Sigmoid colon (tissue), 7 donors: ENCODE measurements at places on chromosomes 4 and X. TPM values are rescaled to one million over a fixed set of nuclear protein-coding genes. Genes with fewer than 3 reads are reported as not detected.

PAGE5 gene
- not detected for total RNA-seq

DNA sequence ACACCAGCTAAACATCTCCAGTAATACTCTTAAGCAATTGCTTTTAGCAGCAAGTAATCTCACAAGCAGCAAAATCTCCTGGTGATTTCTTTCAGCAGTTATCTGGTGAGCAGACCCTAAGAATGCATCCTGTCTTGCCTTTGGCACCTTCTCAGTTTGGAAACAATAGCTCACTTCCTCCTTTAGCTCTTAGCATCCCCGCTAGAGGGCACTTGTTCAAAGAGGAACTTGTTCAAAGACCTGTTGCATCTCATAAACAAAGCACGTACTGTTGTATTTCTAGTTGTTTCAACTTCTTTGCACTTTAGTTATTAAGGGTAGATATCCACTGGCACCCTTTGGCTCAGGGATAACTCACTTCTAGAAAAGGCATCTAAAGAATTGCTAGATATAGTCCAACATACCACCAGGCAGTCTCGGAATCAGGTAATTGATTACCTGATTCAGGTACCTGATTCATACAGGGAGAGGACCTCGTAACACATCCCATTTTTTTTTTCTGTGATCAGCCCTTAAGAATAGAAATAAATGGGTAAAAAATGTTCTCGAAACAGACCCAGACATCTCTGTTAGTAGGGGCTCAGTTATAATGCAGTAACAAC lies 81.9 kb upstream of the QRFPR start:
- DNase-seq, result no peak

DNA sequence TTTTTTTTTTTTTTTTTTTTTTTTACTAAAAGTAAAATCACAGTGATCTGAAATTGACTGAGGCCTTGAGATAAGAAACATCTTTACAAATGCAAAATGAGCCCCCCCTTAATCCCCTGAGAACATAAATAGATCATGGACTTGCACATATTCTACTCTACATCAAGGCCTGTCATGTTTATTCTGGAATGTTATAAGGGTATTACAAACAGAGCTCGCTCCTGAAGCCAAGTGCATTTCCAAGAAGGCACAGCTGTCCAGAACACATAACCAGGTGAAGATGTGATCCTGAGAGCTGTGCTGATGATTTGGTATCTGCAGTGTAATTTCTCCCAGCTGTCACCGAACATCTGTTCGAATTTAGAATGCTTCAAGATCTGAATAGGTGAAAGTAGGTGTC lies 384.5 kb downstream of the GPAT3 start:
- DNase-seq, result no peak

PDGFC gene
- 28.2 TPM for total RNA-seq

DNA sequence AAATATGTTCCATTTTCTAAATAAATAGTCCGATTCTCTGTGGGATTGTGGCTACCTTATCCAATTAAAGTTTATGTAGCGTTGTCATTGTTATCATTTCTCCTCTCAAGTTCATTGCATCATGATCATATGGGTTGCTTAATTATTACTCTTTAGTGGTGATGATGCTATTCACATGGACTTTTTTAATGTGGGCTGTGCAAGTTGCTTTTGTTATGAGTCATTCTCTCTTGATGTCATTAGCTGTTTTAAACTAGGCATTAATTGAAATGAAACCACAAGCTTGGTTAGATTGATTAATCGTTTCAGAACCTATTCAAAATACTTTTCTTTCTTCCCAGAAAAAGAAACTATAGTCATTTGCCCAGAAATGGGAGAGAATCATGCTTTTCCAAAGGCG lies 38.2 kb downstream of the NHS start:
- no peak for DNase-seq

GRCh38 chr4:139175646-139176301 lies 1.2 kb downstream of the ELF2 start:
- no peak for DNase-seq

GRCh38 chrX:106391284-106391911 lies 220.4 kb upstream of the RADX start:
- no peak for DNase-seq

SYTL5 gene
- total RNA-seq, result not detected

- DNase-seq, result no peak
Measured at GRCh38 chr4:150215601-150216000, 137.4 kb downstream of the DCLK2 start.

GRCh38 chrX:13487731-13488505 lies 81.5 kb upstream of the EGFL6 start:
- peak; percentile 64 for DNase-seq

DNA sequence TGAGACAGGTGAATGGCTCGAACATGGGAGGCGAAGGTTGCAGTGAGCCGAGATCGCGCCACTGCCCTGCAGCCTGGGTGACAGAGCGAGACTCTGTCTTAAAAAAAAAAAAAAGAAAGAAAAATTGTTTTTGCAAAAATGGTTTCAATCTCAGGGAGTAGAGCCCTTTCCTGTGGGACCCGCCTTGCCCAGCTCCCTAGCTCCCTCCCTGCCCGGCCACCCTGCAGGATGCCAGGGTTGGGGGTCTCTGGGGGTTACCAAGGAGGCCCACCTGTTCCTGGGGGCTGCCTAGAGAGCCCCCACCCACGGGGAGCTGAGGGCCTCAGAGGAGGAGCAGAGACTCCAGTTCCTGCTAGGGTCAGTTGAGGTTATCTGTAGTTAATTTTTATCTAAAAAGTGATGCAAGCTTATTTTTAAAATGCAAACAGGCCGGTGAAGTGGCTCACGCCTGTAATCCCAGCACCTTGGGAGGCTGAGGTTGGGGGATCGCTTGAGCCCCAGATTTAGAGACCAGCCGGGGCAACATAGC lies 18.7 kb upstream of the PLCXD1 start:
- DNase-seq, result peak; percentile 44

AKAP14 gene
- total RNA-seq, result not detected

DNA sequence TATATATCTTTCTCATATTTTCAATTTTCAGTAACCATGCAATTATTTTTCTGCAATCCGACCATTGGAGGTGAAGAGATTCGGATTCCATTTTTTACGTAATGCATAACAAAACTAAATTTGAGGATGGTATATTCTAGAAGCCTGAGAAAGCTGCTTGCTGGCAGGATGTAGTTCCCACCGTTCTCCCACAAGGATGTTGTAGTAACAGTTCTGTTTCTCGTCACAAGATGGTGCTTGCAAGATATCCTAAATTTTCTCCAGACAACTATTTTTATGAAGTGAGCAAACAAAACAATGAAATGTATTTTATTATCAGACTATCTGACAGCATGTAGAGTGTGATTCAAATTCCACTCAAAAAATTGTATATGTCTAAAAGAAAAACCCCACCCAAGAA lies 10.7 kb downstream of the PWWP3B start:
- DNase-seq, result no peak

GRCh38 chr4:53349091-53349491 lies 16.8 kb downstream of the SCFD2 start:
- DNase-seq, result no peak

DNA sequence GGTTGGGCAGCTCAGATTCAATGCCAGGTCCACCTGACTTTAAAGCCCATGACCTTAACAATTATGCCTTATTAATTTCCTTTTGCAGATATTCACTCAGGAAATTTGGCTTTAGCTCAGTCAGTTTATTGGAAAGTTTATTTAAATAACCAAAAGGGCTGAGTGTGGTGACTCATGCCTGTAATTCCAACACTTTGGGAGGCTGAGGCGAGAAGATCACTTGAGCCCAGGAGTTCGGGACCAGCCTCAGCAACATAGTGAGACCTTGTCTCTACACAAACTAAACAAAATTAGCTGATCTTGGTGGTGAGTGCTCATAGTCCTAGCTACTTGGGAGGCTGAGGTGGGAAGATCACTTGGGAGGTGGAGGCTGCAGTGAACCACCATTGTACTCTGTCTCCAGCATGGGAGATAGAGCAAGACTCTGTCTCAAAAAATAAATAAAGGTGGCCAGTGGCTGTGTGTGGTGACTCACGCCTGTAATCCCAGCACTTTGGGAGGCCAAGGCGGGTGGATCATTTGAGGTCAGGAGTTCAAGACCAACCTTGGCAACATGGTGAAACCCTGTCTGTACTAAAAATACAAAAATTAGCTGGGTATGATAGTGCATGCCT lies 43.3 kb downstream of the RHOH start:
- no peak for DNase-seq

TCEAL6 gene
- total RNA-seq, result 1.8 TPM

HEPH gene
- total RNA-seq, result 84.2 TPM

DNA sequence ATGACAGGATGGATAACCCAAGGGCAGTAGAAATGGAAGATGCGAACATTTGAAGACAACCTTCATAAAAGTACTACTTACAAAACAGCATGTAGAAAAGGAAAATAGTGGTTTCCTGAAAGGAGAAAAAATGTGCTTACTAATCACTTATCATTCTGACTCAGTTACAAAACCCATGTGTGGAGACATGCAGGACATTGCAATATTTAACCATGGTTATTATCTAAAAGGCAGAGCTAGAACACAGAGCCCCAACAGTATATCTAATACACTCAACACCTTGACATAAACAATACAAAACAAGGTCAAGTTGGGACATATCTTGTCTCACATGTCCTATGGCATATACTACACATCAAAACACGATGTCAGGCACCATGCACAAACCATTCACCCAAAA lies 55.9 kb downstream of the EIF4E start:
- DNase-seq, result no peak

DNA sequence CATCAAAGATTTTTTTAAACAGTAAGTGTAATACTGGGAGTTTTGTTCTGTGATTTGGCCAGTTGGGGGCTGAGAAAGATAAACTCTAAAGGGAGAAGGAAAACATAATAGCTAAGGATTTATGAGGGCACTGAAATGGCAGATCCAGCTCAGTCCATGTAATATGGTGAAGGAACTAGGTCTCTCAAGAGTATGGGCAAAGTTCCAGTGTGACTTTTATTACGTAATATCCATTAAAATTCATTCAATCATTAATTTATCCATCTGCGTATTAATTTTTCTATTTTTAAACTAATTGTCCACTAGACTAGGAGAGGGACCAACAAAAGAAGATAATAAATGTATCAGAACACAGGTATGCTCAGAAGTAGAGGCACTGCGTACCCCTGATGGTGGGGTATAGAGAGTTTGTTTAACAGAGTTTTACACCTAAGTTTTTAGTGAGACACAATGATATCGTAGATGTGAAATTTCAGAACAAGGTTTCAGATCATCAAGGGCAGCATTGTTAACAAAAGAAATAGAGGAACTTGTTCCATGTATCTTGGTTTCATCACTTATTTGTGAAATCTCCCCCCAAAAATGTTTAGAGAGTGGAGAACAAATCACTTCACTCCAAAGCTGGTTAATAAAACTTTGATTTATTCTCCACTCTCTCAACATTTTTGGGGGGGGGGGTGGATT lies 351.1 kb downstream of the GRXCR1 start:
- no peak for DNase-seq

- no peak for DNase-seq
Measured at GRCh38 chr4:156173937-156174336, 220.3 kb upstream of the CTSO start.

DNA sequence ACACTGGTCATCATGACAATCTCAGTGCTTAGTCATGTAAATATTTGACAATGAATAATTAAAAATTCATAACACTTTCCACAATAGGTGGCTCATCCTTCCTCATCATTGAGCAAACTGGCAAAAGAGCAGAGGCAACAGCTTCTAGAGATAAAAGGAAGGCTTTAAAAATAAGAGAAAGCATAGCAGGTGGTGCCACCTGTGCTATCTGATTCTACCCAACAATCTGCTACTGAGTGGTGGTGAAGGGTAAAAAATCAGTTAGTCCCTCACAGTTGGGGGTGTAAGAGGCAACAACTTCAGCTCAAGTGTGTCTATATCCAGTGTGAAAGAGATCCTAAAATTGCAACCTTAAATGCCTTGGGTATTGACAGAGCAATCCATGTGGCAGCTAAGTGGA lies 280.1 kb upstream of the PPARGC1A start:
- DNase-seq, result no peak

- DNase-seq, result no peak
Measured at GRCh38 chr4:76726176-76726575, 171.8 kb downstream of the SOWAHB start.

DCAF12L1 gene
- 0.28 TPM for total RNA-seq

LONRF3 gene
- 14.4 TPM for total RNA-seq

GRCh38 chr4:45064741-45065140 lies 338.4 kb upstream of the GNPDA2 start:
- DNase-seq, result no peak

GRCh38 chrX:78769946-78770345 lies 22.4 kb downstream of the LPAR4 start:
- no peak for DNase-seq

DNA sequence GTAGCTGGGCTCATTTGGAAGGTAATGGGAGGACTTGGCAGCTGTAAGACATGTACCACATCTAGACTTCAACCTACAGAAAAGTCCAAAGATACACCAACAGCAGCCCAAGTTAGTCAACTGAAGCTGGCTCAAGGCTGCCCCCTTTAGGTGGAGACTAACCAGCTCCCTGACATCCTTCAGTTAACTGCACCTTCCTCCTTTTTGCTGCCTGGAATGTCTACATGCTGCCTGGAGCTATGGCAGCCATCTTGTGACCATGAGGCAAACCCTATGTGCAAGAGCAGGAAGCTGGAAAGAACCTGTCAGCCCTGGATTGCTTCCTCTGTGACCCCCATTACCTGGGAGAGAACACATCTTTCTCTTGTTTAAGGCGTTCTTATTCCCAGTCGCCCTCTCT lies 25.8 kb downstream of the ARSD start:
- DNase-seq, result no peak

GRCh38 chr4:65653740-65654361 lies 16.4 kb downstream of the EPHA5 start:
- no peak for DNase-seq

DNA sequence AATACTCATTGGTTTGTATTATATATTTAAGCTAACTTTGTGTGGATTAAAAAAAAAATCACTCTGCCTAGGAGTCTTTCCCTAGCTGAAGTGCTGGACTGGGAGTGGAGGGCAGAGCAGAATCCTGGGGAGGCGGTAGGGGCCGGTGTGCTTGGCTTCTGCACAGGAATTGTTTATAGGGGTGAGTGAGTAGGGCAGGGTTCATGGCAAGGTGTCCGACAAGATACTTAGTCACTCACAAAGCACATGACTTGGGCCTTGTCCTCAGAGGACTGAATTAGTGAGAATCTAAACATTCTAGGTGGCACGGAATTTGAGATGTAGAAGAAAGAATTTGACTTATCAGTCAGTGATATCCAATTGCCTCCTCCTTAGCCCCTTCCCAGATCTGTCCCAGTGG lies 32.2 kb downstream of the FNIP2 start:
- no peak for DNase-seq

DNA sequence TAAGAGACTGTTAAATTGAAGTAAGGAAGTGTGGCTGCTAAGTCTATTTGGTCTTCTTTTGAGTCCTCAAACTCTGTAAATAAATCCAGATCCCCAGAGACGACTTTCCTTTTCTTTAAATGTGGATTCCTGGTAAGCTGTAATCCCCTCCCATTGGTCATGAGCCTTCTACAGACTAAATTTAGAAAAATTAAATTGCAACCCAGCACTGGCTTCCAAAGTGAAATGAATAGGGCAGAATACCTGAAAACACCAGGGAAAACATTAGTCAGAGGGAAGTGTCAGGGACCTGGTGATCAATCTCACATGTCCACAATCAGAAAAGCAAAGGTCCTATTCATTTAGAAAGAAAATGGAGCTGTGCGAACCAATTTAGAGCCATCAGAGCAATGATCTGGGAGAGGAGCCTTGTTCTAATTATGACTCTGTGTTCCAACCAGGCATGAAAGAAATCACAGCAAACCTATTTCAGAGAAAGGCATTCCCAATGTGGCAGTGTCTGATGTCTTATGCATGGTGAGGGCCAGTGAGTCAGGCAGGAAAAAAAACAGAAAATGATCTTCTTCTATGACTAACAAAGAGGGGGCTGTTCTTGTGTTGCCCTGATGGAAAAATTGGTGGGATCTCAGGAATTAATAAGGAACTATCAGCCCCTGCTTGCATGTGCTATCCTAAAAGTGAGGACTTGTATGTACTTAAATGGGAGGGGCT lies 19.8 kb upstream of the CCDC149 start:
- no peak for DNase-seq
